ENCODE measurements at places on chromosomes 6 and 20.
A peak's percentile ranks its signal among the peaks of the same experiment; 100 is the strongest.

DNA sequence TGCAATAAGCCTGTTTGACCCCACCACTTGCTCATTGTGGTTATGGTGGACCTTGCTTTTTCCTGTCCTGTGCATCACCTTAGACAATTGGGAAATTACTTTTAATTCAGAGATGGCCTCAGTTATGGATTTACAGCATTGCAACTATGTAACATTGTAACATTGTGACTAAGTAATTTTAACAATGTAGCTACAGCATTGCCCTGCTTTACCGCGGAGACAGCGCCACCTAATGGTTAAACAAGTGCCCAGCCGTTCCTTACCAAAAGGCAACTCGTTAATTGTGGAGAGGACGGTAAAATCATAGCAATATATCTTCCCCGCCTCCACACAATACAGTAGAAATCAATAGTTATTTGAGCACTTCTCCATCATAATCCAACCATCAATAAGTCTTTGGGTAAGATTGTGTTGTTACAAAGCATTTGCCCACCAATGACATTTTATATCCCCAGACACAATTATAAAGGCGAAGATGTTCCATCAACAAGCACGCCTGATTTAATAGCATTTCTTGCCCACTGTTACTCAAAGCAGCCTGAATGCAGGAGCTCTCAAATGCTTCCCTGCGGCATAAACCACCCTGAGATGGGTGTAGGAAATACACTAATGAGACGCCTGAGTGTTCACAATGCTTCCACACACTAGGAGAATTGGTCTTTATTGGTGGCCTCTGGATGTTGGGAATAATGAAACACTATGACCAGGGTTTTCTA lies 93.7 kb downstream of the PROKR2 start:
- DNase-seq, result no peak

GRCh38 chr6:131519670-131520436 lies 53.2 kb upstream of the ARG1 start:
- DNase-seq, result no peak

DNA sequence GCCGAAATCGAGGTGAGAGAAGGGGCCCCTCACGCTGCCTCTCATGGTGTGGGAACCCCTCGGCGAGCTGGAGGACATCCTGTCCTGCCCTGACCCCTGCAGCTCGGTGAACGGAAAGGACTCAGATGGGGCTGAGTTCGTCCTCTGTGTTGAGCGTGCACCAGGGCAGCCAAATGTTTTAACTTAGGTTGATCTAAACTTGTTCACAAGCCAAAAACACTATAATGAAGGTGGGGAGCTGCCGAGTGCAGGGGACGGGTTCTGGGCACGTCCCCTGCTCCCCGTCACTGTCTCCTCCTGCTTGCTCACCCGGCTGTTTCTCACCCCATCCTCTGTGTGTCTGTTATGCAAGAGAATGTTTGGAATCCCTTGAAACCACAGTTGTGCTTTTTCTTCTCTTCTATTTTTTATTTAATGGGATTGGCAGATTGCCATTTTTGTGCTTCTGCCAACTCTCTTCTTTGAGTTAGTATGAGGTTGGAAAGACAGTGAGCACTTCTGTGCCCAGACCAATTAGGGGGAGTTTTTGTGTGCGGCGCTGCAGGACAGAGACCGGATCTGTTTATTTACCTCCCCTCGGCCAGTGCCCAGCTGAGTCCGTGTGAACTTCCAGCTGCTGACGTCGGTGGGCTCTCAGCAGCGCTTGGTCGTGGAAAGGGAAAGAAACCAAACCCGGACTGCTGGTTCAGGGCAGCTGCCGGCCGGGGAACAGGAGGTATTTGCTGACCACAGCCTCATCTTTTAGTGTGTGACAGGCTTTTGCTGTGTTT lies 158.1 kb downstream of the DTNBP1 start:
- DNase-seq, result peak; percentile 73

GRCh38 chr20:20608041-20608440 lies 104.4 kb downstream of the RALGAPA2 start:
- no peak for DNase-seq

GRCh38 chr6:162683135-162683534 lies 44.4 kb downstream of the PRKN start:
- no peak for DNase-seq

- no peak for DNase-seq
Observed at GRCh38 chr6:52098721-52099120, 11.3 kb upstream of the PKHD1 start.

GRCh38 chr6:35919827-35920751 lies 809 bp downstream of the SRPK1 start:
- no peak for DNase-seq

- peak; percentile 10 for DNase-seq
Observed at GRCh38 chr6:154301839-154302752, 54.5 kb downstream of the IPCEF1 start.

- no peak for DNase-seq
Observed at GRCh38 chr6:106003268-106003987, 82.7 kb upstream of the PRDM1 start.

DNA sequence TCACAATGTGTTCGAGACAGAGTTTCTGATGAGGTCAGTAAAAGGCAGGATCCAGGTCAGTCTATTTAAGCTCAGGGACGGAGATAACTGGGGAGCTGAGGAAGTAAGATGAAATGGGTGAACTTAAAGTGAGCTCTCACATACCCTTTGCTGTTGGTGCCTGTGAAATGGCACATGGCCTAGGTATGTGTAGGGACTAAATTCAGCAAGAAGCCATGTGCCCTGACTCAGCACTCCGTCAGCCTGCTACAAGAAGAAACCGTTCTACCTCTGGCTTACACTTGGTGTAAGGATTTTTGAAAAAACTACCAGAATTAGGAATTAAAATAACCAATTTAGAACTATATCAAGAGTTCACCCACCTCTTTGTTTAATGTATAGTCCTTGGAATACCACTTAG lies 41.1 kb upstream of the TRDN start:
- no peak for DNase-seq

DNA sequence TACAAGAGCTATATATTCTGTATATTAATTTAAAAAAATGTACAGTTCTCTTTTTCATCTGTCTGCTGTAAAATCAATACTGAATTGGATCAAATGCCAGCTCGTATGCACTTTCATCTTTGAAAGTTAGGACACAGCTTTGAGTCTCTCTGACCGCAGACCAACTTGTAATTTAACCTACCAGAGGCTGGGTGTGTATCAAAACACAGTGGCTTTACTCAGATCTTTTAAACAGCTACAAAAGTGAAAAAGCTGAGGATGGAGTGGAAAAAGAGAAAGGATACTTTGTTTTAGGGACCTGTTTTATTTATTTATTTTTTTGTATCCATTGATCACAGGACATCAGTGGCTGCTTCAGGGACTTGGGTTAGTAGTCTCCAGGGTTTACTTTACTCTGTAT lies 44.1 kb downstream of the KIAA0408 start:
- DNase-seq, result no peak

DNA sequence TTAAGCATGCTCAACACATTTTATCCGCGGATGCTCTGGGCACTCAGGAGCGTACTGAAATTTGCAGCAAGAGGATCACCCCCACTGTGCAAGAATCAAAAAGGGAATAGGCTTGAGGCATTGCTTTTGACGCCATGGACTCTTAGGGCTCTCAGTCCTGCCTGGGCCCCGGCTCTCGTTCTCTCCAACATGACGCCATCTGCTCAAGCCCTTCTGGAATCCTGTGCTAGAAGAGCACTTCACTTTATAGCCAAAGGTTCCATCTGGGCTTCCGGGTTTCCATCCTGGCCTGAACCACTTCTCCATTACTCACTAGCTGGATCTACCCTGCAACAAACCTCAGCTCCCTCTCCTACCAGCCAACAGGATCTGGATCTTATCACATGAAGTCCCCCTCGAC lies 105.3 kb downstream of the FOXF2 start:
- no peak for DNase-seq

DNA sequence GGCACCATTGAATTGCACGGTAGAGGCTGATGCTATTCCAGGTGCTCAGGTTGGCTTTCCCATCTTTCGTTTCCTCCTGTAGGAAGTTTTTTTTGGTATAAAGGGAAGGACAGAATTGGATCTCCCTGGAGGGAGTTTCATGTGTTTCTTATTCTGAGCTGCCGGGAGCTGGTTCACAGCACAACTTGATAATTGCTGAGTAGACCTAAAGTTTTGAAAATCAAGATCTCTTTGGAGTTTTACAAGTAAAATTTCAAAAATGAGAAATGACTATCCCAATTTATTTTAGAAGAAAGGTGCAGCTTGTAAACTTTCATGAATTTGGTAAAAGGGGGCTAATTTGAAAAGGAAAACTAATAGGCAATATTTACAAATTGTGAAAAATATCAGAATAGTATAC lies 125.2 kb upstream of the ESR1 start:
- no peak for DNase-seq

DNA sequence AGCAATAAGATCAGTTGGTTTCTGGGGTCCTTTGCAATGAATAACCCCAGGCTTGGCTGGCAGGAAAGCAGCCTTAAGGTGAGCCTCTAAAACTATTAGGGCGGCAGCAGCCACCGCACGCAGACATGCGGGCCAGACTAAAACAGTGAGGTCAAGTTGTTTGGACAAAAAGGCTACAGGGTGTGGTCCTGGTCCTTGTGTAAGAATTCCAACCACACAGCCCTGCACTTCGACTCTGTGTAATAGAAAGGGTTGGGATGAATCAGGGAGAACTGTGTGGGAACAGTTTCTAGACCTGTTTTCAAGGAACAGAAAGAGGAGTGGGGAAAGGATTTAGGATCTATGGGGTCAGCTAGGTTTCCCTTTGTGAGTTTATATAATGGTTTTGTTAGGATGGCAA lies 237.6 kb downstream of the SMOC2 start:
- DNase-seq, result no peak

DNA sequence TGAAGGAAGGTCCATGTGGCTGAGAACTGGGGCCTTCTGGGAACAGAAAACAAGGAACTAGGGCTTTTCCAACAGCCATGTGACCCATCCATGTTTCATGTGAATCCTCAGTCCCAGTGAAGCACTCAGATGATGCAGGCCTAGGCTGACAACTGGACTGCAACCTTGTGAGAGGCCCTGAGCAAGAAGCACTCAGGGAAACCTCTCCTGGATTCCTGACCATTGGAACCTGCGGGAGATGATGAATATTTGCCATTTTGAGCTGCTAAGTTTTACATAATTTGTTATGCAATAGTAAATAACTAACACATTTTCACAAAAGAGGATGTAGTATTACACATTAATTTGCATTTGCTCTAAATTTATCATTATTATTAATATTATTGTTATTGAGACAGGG lies 38.4 kb upstream of the HLA-G start:
- DNase-seq, result no peak

DNA sequence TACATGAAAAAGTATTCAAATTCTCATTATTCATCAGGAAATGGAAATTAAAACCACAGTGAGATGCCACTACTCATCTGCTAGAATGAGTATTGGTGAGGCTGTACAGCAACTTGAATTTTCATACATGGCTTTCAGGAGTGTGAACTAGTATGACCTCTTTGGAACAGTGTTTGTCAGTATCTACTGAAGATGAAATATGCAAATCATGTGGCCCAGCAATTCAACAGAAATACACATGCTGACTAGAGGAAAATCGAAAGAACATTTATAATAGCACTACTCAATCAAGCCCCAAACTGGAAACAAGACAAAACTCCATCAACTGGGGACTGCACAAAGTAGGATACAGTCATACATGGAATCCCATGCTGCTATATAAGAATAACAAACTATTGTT lies 102.2 kb downstream of the DCDC2 start:
- DNase-seq, result no peak

- no peak for DNase-seq
Observed at GRCh38 chr20:50126662-50127061, 13.7 kb upstream of the UBE2V1 start.

DNA sequence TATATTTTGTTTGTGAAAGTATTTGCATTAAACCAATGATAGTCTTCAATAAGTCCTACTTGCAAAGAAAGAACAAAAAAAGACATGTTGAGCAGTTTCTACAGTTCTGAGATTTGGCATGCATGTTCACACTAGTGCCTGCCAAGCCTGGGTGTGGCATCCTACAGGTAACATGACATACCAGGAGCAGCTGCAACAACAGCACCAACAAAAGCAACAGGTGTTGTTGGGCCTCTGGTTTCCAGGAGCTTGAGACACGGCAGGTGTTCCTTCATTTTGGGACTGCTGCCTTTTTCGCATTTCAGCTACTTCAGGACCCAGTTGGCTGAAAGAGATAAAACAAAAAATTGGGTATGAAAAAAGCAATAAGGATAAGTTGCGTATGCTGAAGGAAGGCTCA lies 41.2 kb upstream of the MTRF1L start:
- no peak for DNase-seq

DNA sequence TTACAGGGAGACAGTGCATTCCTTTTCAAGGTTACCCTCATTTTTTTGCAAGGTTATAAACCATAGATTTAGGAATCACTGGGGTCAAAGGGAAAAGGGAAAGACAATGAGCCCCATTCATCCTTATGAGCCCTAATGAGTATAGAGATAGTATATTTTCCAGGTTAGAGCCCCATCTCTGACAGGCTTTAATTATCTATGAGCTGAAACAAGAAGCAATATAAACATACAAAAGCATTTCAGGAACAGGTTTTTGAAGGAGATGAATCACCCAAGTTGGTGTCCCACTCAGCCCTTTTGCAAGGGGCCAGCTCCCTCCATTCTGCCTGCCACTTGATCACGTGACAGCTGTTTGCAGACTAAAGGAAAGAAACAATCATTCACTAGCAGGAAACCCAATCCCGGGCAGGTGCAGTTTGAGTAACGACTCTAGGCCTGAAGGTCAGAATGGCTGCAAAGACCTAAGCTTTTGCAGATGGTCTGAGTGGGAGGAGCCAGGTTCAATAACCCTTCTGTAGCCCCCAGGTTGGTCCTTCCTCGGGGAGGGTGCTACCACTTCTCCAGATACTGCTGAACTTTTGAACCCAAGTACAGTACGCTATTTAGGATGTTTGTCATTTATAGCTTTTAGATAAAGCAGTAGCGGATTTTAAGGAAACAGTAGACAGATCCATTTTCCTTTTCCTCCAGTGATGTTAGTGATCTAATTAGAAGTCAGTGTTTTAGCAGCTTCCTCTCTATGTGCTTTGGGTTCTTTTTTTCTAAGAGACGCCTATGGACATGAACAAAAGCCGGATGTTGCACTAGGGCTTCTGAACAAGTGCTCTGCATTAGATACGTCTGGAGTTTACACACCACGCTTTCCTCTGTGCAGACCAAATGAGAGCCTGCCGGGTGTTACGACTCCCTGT lies 253.2 kb downstream of the SOX4 start:
- no peak for DNase-seq

- DNase-seq, result no peak
Observed at GRCh38 chr6:128246472-128247260, 273.7 kb downstream of the PTPRK start.

DNA sequence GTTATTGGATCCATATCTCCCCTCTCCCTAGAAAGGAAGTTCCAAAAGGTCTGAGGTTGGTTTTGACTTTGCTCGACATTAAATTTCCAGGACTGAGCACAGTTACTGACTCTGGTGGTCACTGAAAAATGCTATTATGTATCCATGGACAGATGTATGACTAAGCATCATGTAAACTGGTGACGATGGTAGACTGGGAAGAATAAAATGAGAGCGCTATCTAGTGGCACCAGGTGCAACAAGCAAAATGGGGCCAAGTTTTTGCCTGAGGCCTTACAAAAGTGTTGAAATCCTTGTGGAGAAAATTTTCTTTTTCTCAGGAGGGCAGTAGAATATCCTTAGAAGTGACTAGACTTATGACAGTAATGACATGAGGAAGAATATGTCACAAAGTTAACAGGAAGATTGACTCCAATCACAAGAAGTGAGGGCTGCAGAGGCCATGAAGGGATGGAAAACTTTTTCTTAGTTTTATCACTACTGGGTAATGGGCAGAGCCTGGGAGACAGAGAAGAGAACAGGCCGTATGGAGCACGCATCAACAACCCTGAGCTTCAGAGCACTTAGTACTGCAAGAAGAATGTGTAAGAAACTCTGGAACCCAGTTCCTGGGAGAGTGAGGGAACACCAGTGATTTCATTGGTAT lies 88.9 kb upstream of the ELOVL5 start:
- peak; percentile 19 for DNase-seq

Measured in T1000 (cell line).